ENCODE measurements at places on chromosomes 2 and 18.

DNA sequence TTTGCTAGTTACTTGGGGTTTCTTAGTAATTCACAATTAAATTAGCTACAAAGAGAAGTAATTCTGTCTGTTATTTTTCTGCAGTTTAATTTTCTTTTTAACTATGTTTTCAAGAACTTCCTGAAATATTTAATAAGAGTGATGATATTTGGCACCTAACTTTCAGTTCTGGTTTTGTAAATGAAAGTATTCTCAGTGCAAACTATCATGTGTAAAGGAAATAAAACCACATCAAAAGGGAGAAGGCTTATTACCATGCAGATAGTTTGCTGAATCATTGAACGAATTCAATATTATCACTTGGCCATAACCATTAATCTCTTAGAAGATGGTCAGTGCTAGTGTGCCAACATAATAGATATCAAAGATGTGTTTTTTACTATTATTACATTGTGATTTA lies 29.2 kb downstream of the DYTN start:
- no peak for DNase-seq

DNA sequence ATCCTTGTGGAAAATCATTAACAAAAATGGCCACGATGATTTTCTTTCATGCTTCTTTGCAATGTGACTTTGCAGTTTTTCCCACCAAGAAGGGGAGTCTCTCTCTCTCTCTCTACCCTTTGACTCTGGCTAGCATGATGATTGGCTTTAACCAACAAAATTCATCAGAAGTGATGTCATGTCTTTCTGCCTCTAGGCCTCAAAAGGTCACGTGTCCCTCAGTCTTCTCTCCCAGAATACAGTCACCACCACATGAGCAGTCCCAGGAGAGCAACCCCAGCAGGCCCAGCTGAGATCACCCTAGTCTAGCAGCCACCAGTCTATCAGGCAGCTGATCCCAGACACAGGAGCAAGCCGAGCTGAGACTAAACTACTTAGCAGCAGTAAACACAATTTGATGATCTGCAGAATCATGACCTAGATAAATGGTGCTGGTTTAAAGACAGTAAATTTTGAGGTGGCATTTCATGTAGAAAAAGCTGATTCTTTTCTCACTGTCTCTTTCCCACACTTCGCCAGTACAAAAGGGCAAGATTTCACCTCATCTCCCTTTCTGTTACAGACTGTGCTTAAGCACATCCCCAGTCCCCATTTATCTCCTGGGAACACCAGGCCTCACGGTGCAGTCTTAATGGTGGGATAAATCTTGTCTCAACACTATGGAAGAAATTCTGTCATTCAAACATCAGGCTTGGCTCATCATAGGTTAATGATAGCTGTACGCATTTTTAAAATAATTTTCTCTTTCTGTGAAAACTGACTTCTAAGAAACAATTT lies 132.7 kb downstream of the SCG2 start:
- peak; percentile 62 for DNase-seq

DNA sequence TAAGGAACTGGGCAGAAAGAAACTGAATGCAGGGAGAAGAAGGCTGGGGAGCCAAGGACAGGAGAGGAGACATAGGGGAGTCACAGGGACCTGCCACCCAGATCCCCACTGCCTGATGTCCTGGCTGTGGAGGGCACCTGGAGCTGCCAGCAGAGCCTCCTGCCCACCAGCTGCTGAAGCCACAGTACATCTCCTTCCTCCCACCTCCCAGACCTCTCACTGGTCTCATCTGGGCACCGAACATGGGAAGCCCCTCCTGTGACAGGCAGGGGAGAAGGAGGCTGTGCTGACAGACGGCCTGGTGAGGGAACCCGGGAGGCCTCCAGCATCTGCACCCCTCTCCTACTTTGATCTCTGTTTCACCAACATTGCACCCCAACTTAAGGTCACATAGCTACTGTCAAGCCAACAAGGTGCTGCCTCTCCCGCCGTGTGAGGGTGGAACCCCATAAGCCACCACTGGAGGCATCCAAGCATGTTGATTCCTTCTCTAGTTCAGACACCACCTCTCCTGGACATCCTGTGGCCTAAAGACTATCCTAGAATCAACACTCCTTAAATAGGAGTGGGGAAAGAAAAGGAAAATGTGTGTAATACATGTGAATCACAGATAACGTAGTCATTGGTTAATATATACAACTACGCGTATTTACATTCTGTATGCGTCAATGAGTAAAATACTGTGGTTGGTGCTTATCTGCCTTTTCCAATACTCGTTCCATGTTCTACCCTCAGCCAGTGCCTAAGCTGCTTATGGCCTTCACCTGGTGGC lies 3.5 kb upstream of the RNPEPL1 start:
- no peak for DNase-seq

DNA sequence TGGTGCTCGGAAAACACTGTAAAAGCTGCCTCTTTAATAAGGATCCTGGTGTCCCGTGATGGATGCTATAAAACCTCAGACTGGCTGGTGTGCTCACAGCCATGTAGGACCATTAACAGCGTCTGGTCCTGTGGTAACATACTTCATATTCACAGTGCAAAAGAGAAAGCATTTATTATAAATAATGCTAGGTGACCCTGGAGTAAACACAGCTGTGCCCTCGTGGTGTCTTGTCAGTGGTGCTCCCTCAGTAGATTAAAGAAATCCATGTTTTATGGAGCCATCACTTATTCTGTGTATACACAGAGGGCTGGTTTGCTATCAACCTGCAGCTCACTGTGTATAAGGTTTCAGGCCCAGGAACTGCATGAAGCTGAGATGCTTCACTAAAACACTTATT lies 106.9 kb downstream of the CDK15 start:
- no peak for DNase-seq

DNA sequence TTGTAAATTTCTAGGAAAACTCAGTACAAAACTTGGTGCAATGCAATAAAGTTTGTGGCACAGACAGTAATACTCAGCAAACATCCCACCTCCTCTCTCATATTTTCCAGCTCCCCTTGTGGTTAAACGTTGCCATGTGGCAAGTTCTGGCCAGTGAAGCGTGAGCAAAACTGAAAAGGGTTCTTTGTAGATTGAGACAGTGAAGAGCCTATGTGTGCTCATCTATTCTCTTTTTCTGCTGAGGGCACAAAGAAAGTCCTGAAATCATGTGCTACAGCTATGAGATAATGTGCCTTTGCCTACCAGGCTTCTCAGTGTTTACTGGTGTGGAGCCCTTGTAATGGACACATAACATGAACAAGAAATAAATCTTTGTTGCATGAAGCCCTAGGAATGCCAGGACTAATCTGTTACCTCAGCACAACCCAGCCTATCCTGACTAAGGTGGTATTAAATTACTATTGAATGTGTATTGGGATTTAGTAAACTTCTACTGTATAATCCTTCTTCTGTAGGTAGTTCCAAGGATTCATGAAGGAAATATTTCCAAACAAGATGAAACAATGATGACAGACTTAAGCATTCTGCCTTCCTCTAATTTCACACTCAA lies 13.0 kb upstream of the TYMS start:
- DNase-seq: peak; percentile 26

DNA sequence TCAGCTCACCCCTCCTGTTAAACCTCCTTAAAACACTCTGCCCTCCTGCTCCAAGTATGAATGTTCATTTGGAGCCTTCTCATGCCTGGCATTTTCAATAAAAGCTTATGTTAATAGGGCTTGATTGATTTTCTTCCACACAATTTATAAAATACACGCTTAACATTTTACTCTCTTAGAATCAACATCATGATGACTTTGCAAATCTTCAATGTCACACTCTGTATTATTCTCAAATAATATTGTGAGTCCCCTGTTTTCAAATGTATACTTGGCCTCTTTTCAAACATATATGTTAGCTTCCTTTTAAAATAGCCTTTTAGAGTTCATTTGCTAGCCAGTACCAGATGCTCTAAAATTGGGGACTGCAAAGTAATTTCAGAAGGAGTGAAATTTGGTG lies 520.3 kb downstream of the LRRTM4 start:
- DNase-seq: no peak

- DNase-seq: peak; percentile 75
Observed at GRCh38 chr2:133607679-133608078, 39.4 kb upstream of the NCKAP5 start.

DNA sequence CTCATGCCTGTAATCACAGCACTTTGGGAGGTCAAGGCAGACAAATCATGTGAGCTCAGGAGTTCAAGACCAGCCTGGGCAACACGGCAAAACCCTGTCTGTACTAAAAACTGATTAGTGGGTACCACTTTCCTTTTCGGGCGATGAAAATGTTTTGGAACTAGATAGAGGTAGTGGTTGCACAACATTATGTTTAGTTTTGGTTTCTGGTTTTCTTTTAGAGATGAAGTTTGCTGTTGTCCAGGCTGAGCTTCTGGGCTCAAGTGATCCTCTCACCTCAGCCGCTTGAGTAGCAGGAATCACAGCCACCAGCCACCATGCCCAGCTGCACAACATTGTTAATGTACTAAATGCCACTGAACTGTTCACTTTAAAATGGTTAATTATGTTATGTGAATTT lies 27.6 kb downstream of the AAK1 start:
- no peak for DNase-seq

GRCh38 chr2:62939735-62940491 lies 110.7 kb upstream of the OTX1 start:
- peak; percentile 21 for DNase-seq

GRCh38 chr2:48939232-48939631 lies 183.7 kb upstream of the LHCGR start:
- no peak for DNase-seq

DNA sequence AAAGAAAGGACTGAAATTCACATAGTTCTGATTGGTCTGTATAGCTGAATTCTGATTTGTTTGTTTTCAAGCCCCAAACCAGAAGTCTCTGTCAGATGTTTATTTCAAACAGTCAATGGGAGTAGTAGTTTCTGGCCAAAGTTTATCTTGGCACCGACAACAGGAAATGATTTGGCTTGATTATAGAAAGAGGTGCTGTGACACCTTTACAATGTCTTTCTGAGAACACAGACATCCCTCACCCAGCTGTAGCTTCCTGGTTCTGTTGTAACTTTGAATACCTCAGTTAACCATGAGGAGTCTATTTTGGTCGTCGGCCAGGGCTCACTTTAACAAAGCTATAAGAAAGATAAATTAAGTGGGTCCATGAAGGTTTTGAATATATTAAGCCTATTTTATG lies 545.0 kb upstream of the ZNF804A start:
- peak; percentile 17 for DNase-seq

DNA sequence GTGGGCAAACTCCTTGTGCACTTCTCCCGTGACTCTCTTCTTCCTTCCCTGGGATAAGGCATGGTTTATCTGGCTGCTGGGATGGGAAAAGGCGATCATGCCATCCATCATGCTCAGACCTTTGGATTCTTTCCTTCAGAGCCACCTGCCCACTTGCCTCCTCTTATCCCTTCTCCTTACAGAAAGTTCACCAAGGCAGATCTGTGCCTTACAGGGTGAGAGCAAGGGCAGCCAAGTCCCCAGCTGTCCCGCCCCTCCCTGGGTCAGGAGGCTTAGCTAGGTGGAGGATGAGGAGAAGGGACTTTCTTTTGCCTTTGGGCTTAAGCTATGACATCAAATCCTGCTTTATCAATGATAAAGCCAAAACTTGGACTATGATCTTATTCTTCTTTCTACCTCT lies 47.6 kb downstream of the KCNE4 start:
- DNase-seq: no peak

GRCh38 chr2:85066006-85066740 lies 67.0 kb upstream of the TCF7L1 start:
- DNase-seq: no peak

DNA sequence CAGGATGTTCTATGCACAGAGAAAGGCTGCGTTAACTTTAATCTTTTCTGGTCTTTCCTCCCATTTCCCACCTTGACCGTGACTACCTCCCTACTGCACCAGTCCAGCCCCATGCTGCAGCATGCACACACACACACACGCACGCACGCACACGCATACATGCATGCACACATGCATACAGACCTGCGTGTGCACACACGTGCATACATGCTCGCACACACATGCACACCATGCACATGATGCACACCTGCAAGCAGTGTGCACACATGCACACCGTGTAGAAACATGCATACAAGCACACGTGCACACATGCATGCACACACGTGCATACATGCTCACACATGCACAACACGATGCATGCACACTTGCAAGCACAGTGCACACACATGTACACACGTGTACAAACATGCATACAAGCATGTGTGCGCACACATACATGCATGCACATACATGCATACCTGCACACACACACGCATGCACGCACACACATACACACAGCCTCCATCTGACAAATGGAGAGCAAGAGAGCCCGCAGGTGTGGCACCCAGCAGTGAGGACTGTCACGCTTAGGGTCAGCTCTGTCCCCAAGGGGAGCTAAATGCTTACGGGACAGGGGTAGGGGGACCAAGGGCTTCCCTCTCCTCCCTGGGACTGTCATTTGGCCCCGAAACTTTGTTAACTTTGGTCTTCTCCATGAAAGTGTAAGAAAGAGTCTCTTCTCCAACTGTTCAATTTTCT lies 18.2 kb downstream of the SNORC start:
- DNase-seq: no peak

DNA sequence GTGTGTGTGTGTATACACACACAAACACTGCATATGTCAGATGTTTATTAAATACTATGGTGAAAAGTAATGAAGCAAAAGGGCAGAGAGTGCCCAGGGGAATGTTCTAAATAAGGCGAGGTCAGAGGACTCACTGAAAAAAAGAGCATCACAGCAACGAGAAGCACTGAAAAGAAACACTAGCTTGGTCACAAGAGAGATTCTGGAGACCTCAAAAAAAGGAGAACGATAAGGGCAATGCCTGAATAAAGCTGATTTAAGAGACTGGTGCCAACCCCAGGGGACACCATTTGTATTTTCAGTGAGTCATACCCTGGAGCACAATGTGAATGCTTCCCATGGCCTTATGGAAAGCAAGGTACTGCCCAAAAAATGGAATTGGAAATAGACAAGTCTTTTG lies 14.5 kb downstream of the SLC40A1 start:
- DNase-seq: no peak

DNA sequence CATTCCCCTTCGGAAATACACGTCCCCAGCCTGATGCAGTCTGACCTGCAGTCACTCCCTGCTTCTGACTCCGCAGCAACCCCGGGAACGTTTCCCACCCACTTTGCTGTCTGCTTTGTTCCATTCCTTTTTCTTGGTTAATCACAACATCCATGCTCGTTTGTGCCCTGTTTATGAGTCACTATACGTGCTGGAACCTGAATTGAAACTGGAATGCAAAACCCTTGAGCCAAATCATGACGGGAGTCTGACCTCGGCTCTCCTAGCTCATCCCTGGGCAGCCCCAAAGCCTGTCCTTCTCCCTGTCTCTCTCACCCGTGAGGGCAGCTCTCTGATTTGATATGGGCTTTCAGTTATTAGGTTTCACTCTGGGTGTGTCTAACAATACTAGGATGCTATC lies 57.1 kb upstream of the RNF152 start:
- DNase-seq: no peak

GRCh38 chr2:129798626-129799025 lies 180.8 kb upstream of the RAB6C start:
- no peak for DNase-seq

- no peak for DNase-seq
Observed at GRCh38 chr2:221323513-221323912, 248.6 kb downstream of the EPHA4 start.
